Pancreas (tissue), 10 donors: ENCODE measurements at places on chromosomes 5 and 9. TPM values are rescaled to one million over a fixed set of nuclear protein-coding genes. Genes with fewer than 3 reads are reported as not detected.

DNA sequence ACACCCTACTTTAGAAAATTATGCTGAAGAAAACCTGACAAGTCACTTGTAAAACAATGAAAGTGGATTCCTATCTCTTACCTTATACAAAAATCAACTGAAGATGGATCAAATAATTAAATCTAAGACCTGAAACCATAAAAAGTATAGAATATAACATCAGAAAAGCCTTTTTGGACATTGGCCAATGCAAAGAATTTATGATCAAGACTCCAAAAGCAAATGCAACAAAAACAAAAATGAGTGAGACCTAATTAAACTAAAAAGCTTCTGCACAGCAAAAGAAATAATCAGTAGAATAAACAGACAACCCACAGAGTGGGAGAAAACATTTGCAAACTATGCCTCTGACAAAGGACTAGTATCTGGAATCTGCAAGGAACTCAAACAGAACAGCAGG, 303.0 kb upstream of the CDH9 start:
- no peak overlapping the region for H3K4me3 ChIP-seq
- no peaks in the 10 kb centered on the region for H3K4me1 ChIP-seq
- no peaks in the 10 kb centered on the region for H3K27me3 ChIP-seq
- no peaks in the 10 kb centered on the region for H3K36me3 ChIP-seq
- DNase-seq, result no peak

DNA sequence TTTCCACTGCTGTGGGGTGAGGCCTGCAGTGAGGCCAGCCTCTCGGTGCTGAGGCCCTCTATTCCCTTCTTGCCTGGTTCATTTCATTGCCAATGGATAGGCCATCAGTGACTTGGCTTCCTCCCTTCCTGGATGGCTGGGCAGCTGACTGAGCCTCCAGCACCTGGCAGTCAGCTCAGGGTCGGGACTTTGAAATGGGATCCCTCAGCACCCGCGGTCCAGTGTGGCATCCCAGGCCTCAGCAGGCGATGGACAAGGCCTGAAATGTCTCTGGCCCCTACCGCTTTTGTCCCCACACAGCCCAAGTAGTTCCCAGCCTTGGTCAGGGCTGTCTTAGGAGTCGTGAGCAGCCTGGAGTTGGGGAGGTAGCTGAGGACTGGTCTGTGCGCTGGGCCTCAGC, 17.2 kb downstream of the NDST1 start:
- no peak for DNase-seq
- H3K27me3 ChIP-seq, result no peaks in the 10 kb centered on the region
- H3K4me3 ChIP-seq, result no peak overlapping the region

GRCh38 chr9:29882767-29883166, 2309.5 kb upstream of the C9orf72 start:
- no peak overlapping the region for H3K27ac ChIP-seq
- no peaks in the 10 kb centered on the region for H3K36me3 ChIP-seq
- no peaks in the 10 kb centered on the region for H3K4me1 ChIP-seq
- no peak for DNase-seq
- H3K4me3 ChIP-seq, result no peak overlapping the region

GRCh38 chr9:100125910-100126309, 26.9 kb downstream of the INVS start:
- no peak overlapping the region for H3K27ac ChIP-seq
- no peaks in the 10 kb centered on the region for H3K4me1 ChIP-seq
- H3K4me3 ChIP-seq, result no peak overlapping the region
- no peak for DNase-seq
- no peaks in the 10 kb centered on the region for H3K36me3 ChIP-seq
- no peaks in the 10 kb centered on the region for H3K27me3 ChIP-seq

DNA sequence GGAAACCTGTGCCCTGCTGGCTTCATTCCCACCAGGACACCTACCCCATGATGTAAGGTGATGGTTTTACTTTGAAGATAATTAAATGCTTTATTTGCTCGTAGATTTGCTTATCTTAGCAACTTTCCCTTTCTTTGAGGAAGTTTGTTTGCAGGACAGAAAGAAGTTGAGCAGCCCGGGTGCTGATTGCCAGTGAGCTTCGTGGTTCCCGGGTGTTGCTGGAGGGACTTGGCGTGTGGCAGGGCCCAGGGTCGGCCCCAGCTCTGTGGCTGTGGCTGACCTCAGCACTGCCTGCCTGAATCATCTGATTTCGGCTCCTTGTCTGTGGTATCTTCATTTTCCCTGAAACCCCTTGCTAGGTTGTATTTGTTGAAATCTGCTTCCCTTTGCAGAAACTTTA, 8.7 kb downstream of the POMT1 start:
- no peaks in the 10 kb centered on the region for H3K4me1 ChIP-seq
- H3K4me3 ChIP-seq, result no peak overlapping the region
- no peak overlapping the region for H3K27ac ChIP-seq

DNA sequence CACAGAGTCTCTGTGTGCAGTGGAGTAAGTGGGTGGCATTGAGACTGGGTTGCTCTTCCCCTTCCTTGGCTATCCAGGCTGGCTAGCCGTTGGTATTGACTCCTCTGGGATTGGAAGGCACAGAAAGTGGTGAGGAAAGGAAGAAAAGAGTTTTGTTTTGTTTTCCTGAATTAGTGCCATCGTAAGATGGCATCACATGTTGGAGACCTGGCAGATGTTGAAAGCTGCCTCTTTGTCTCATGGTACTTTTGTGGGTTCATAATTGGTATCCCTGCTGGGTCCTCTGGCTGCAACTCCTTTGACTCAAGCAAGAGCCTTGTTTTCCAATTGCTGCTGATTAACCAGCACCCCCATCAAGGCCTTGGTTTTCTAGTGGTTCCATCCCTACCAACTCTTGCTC, 293.8 kb downstream of the PDE4D start:
- no peaks in the 10 kb centered on the region for H3K36me3 ChIP-seq
- no peaks in the 10 kb centered on the region for H3K27me3 ChIP-seq
- H3K27ac ChIP-seq, result no peak overlapping the region
- H3K4me3 ChIP-seq, result no peak overlapping the region

DNA sequence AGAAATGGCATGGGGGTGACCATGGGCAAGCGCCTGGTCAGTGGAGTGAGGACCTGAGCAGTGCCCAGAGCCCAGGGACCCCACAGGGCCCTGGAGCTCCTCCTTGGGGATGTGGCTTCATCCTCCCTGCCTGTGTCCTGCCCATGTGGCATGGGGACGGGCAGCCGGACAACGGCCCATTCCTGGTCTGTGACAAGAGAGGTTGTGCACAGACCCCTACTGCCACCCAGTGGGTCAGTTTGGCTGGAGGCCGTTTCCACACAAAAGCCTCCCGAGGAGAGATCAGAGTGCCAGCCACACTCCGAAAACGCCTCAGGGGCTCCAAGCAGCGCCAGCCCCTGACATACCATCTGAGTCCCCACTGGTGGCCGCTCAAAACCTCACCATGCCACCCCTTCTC, 19.8 kb downstream of the SLC6A18 start:
- H3K4me3 ChIP-seq, result no peak overlapping the region
- no peaks in the 10 kb centered on the region for H3K36me3 ChIP-seq
- no peaks in the 10 kb centered on the region for H3K27me3 ChIP-seq

DNA sequence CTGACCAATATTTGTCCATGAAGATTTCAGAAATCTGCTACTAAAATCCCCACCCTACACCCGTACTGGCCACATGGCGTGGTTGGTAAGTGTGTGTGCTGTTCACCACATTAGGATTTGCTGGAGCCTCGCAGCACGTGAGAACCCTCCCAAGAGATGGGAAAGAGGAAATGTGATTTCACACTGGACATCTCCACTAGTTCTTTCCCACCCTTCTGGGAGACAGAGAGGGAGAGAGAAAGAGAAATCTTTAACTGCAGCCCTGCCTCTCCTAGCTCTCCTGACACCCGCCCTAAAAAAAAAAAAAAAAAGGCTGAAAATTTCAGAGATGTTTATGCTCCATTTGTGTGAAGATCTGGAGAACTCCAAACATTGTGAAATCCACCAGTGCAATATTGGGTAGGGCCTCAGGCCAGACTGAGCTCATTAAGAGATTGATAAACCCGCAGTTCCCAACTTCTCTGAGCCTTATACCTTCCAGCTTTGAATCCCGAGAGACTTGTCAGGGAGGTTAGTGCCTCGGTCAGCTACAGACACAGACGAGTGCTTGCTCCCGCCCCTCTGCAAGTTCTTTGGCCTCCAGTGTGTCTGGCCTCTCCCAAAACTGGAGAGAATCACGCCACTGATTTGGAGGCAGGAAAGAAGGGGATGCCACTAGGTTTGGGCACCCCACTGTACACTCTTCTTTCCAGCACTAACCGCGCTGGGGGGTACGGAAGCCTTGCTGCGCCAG, 1.9 kb downstream of the SPRY4 start:
- H3K27me3 ChIP-seq, result no peaks in the 10 kb centered on the region
- H3K36me3 ChIP-seq, result no peaks in the 10 kb centered on the region
- no peak for DNase-seq
- H3K4me3 ChIP-seq, result peak overlapping the region; percentile 63

DNA sequence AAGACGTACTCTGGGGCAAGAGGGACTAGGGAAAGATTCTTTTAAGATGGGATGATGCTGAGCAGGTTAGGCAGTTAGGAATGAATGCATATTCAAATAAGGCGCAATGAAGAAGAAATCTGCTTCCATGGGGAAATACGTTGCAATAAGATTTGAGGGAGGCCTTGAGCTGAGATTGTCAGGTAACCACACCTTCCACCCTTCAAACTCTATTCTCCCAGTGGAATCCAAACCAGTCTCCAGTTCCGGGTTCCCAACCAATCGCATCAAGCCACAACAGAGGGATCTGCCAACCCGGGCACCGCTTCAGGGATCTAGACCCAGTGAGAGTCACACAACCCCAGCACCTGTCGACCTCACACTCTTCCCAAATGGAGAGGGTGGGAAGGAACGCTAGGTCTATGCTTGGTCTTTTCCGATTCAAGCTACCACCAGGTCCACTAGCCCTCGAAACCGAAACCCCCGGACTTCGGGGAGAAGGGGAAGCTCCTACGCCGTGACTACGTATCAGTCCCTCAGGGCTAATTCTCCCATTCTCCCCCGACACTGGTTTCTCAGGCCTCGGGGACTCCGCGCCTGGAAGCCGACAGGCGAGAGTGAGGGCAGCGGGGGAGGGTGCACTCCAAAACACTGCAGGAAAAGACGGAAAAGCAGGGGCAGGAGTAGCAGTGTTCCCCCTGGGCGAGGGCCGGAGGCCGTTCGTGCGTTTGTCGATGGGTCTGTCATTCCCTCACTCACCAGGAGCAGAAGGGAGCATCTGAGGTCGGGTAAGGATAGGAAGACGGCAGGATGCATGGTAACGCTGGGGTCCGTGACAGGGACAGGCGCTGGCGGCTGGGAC, 534 bp downstream of the ERP44 start:
- no peaks in the 10 kb centered on the region for H3K27me3 ChIP-seq
- H3K4me1 ChIP-seq, result peaks cover 15% of the 10 kb centered on the region
- peak overlapping the region; percentile 95 for H3K4me3 ChIP-seq
- peak; percentile 70 for DNase-seq

DNA sequence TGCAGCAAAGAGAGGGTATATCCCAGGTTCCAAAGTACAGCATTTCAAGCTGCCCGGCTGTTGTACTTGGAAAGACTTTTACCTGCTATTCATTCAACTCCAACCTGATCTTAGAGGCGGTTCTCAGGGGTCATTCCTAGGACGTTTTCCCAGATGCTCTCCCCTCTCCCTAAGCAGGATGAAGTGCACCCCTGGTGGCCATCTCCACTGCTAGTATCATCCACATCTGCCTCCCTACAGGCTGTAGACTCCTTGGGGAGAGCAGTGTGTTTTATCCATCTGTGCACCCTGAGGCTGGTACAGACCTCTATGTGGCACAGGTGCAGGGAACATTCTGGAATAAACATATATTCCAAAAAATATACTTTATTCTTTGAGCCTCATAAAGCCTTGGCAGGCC, 56.8 kb downstream of the PTPN3 start:
- DNase-seq, result no peak
- H3K36me3 ChIP-seq, result no peaks in the 10 kb centered on the region
- H3K4me1 ChIP-seq, result peaks cover 19% of the 10 kb centered on the region
- H3K27me3 ChIP-seq, result no peaks in the 10 kb centered on the region
- no peak overlapping the region for H3K4me3 ChIP-seq

Gene ECM2
- polyA plus RNA-seq, result 2.0 TPM
